ENCODE measurements at places on chromosomes 3 and 15.

- no peak for DNase-seq
These were observed 544.9 kb downstream of the NAALADL2 start for GRCh38 chr3:175404027-175404426.

DNA sequence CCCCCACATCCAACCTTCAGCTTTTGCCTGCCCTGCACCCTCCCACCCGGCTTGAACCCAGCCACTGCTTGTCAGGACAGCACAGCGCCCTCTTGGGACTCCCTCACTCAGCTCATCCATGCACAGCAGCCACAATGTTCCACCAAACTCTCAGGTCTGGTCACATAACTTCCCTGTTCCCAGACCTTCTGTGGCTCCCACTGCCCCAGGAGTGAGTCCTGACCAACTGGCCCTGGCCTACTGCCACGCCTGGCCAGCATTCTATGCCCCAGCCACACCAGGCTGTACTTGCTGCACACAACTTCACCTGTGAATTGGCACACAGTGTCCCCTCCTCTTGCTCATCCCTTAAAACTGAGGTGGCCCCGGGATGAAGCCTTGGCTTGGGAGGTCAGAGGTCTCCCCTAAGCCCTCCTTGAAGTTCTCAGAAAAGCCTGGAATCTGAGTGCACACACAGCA lies 21.0 kb downstream of the PLXNB1 start:
- no peak for DNase-seq

GRCh38 chr3:172626021-172626640 lies 84.7 kb downstream of the NCEH1 start:
- no peak for DNase-seq

DNA sequence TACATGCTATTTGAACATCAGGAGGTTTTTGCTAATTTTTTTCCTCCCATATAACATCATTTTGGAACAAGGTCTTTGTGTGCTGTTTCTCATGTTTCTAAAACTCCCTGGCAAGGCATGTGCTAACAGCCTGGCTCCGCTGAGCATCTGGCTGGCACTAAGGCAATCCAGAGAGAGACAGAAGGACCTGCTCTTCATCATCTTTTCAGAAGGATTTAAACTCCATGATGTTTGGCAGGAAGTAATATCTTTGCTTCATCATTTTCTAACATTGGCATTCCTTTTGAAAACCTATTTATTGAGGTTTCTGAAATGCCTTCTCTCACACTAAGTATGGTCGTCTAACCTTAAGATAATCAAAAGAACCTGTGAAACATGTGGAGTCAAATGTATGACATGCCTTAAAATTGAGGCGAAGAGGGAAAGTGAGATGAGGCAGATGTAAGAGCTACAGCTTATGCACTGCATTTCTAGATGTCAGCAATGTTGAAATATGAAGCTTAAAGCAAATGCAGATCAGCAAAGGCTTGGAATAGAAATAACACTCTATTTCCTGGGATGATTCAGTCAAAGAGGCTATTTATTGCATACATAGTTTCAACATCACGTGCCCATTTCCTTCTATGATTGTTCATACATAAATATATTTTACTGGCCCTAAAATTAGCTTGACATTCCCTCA lies 592.0 kb downstream of the ZNF385D start:
- no peak for DNase-seq

DNA sequence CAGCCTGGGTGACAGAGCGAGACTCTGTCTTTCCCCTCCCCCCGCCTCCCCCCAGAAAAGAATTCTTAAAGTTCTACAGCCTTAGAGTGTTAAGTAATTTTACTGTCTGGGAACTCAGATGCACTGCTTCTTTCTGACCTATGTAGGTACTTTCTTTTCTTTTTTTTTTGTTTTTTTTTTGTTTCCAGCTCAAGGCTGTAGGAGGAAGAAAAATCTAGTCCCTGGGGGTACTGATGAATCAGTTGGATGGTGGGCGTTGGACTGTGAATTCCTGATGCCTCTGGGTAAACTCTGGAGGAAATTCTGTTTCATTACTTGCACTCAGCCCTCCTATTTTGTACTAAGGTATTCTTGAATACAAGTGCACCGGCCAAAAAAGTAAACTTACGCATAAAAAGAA lies 10.8 kb downstream of the GHRL start:
- no peak for DNase-seq

GRCh38 chr3:14214764-14215163 lies 36.1 kb downstream of the LSM3 start:
- DNase-seq, result no peak

- DNase-seq, result no peak
These were observed 145.6 kb upstream of the SLC2A2 start for GRCh38 chr3:171172070-171172469.

DNA sequence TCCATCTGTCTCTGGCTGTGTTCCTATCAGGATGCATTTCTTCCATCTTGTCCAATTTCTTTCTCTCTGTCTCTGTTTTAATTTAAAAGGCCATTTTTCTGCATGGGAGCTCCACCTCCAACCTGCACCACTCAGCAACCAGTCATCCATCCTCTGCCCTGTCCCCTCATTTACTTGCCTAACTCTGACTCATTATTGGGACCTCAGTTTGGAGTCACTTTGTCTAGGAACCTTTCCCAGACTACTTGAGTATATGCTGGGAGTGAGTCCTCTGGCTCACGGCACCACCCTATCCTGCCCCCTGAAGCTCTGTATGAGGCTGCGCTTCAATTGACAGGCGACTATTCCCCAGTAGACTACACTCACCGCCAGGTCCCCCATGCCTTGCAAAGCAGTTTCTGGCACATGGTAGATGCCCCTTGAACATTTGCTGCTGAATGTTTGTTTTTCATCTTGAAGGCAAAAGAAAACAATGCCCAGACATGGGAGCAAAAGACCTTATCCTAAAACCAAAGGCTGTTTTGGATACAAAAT lies 513.3 kb upstream of the CFAP20DC start:
- no peak for DNase-seq

- no peak for DNase-seq
These were observed 66.2 kb downstream of the FRMD4B start for GRCh38 chr3:69319652-69320051.

GRCh38 chr3:79001255-79001654 lies 766.5 kb downstream of the ROBO1 start:
- no peak for DNase-seq

GRCh38 chr15:76337059-76337695 lies 604 bp downstream of the ISL2 start:
- DNase-seq, result no peak

GRCh38 chr3:9649791-9650521 lies 651 bp downstream of the MTMR14 start:
- DNase-seq, result no peak

DNA sequence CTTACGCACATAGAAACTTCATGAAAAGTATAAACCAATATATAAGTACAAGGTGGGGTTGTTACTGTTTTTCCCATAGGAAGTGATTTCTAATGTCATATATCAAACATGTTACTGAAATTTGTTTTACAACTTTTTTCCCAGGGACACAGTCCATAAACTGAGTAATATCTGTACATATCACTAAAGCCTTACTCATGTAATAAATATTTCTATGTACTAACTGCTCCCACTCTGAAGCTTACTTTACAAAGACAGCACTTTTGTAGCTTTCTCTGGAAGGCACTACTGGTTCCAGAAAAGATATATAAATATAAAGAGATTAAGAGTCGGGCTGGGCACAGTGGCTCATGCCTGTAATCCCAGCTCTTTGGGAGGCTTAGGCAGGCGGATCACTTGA lies 91.7 kb downstream of the MYO5A start:
- DNase-seq, result no peak

- no peak for DNase-seq
These were observed 94.3 kb upstream of the TRPM1 start for GRCh38 chr15:31195871-31196270.

GRCh38 chr15:92907896-92908712 lies 8.0 kb downstream of the CHD2 start:
- DNase-seq, result no peak

GRCh38 chr3:139117136-139117675 lies 72.5 kb upstream of the PRR23C start:
- DNase-seq, result no peak

DNA sequence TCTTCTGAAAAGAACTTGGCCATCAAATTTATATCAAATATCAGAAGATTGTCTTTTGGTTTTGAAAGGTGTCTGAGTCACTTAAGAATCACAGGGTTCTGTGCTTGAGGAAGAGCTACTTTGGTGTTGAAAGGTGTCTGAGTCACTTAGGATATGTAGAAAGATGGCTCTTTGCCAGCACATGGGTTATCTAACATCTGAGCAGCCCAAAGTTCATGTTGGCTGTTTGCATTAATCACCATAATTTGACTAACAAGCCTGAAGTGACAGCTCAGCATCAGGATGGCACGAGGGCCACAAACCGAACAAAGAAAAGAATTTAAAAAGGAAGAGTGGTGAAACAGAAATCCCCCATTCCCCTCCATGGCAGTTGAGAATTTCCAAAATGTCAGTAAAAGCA lies 190.5 kb upstream of the CMC1 start:
- no peak for DNase-seq

GRCh38 chr15:79560384-79560783 lies 128.2 kb downstream of the MINAR1 start:
- no peak for DNase-seq

DNA sequence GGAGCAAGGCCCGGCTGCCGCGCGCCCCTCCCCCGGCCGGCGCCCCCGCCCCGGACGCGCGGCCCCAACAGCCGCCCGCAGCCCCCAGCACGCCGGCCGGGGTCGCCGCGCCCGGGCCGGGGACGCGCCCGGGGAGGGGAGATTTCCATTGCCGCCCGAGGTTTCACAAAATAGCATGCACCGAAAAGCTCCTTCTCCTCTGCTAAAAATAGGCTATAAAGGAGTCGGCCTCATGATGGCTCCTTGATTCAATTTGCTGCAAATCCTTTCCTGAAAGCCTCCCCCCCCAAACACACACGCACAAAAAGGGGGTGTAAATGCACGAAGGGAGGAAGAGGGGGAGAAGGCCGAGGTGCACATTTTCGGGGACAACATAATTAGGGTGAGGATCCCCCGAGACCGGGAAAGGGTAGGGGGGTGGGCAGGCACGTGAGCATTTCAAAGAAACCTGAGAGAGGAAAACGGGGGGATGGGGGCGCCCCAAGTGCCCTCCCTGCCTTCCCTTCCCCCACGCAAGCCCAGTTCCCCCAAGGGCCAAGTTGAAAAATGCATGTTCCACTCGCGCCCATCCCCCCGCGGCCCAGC lies 734 bp downstream of the TBL1XR1 start:
- no peak for DNase-seq

GRCh38 chr3:44226573-44226972 lies 15.1 kb upstream of the TOPAZ1 start:
- DNase-seq, result no peak

- no peak for DNase-seq
These were observed 38.8 kb downstream of the SPG21 start for GRCh38 chr15:64950888-64951287.

- no peak for DNase-seq
These were observed 1.8 kb downstream of the GASK1A start for GRCh38 chr3:42980909-42981308.

DNA sequence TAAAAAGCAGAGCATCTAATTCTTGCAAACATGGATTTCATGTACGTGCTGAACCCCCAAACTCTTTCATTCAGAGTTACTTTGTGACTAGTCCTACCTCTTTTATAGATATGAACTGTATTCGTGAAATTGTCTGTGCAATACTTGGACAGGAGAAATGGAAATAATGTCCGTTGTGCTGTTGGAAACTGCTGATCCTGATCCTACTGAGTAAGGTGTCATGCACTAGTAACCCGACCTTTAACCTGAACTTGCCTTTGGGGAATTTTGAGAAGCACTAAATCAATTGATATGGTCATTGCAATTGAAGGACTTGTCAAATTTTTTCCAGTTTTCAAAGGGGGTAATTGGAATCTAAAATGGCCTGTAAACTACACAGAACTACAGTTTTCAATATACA lies 856.4 kb downstream of the ROBO1 start:
- DNase-seq, result no peak

GRCh38 chr3:69087030-69087791 lies 2.5 kb downstream of the ARL6IP5 start:
- no peak for DNase-seq

DNA sequence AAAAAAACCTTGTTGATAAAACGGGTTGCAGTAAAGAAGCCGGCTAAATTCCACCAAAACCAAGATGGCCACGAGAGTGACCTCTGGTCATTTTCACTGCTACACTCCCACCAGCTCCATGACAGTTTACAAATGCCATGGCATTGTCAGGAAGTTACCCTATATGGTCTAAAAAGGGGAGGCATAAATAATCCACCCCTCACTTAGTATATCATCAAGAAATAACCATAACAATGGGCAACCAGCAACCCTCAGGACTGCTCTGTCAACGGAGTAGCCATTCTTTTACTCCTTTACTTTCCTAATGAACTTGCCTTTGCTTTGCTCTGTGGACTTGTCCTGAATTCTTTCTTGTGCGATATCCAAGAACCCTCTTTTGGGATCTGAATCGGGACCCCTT lies 14.4 kb upstream of the CDC25A start:
- DNase-seq, result no peak

- no peak for DNase-seq
These were observed 4.5 kb downstream of the PROK2 start for GRCh38 chr3:71780430-71780829.

DNA sequence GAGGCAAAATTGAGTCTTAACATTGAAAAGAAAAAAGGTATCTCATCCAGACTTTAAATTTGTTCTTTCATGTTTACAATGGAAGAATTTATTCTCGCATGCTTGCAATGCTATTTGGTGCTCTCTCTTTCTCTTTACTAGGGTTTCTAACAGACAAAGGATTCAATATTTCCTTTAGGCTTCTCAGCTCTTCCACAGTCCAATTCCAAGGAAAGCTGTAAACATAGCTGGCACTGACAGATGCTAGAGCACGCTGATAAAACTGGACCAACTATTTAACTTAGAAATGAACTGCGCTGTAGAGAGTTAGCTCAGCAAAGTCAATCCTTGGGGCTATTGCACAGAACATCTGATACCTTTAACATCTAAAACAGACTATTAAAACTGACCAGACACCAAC lies 81.3 kb downstream of the PDZRN3 start:
- DNase-seq, result no peak

- no peak for DNase-seq
These were observed 214.9 kb upstream of the WNT5A start for GRCh38 chr3:55701997-55702396.

- DNase-seq, result no peak
These were observed 512.3 kb upstream of the MDFIC2 start for GRCh38 chr3:70824773-70825172.

GRCh38 chr3:32309654-32310242 lies 71.3 kb downstream of the CMTM8 start:
- no peak for DNase-seq
